ENCODE measurements at places on chromosomes 2 and 18.

DNA sequence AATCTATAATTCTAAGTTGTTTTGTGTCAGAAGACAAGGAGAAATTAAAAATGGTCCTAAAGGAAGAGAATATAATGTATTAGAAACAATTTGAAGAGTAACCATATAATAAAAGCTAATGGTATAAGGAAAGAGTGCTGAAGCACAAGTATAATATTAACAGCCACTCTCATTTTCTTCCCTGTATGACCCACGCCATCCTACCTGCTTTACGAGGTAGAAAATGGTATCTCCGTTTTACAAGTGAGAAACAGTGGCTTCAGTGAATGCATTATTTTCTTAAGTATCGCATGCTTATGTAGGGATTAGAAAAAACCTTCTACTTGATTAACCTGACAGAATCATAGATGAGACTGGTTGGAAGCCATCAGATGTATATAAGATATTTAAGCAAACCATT, 266.2 kb downstream of the CCDC102B start:
- no peak for DNase-seq

GRCh38 chr2:12376025-12376424, 340.7 kb upstream of the TRIB2 start:
- DNase-seq: no peak

DNA sequence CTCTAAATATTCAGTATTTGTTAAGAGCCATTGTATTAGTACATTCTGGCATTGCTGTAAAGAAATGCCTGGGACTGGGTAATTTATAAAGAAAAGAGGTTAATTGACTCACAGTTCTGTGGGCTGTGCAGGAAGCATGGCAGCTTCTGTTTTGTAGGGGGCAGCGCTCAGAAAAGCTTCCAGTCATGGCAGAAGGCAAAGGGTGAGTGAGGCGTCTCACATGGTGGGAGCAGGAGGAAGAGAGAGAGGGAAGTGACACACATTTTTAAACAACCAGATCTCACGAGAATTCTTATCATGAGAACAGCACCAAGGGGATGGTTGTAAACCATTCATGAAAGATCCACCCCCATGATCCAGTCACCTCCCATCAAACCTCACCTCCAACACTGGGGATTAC, 13.8 kb upstream of the CCDC102B start:
- DNase-seq: no peak

GRCh38 chr2:74379851-74380789, at the start of gene DCTN1:
Gene DCTN1 (minus strand): TSS chr2:74380311. CDS start chr2:74380037, 274 bp downstream.
- peak; percentile 66 for DNase-seq

DNA sequence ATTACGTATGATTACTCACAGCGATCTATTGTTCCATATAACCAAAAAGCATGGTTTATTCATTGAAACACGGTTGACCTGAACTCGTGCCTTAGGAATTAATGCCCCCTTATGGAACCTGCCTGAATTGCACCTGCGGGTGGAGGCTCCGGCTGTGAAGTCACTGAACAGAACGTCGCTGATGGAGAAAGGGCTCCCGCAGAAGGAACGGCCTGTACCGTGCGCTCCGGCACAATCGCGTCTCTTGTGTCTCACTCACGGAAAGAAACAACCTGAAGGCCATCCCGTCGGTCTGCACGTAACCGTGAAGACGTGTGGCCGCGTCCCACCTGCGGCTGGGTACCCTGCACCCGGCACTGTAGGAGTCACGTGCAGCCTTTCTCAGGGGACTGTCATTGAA, 133.1 kb downstream of the NFATC1 start:
- DNase-seq: peak; percentile 80

DNA sequence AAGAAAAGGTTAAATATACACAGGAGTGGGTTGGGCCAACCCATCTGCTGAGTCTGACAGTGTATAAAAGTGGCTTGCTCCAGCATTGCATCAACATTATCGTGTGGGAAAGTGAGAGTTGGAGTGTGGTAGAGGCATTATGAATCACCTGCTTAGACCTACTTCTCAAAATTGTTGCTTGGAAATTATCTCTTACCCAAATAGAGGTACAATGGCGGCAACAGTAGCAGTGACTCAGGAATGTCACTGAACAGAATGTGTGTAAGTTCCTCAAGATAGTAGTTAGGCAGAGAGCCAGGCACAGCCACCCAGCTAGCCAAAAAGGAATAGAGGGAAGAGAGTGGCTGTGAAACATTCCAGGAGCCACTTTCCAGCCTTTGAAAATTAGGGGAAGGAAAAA, 616.0 kb downstream of the NUP35 start:
- DNase-seq: no peak

GRCh38 chr2:108266218-108266617, 22.5 kb upstream of the SULT1C2 start:
- DNase-seq: no peak

DNA sequence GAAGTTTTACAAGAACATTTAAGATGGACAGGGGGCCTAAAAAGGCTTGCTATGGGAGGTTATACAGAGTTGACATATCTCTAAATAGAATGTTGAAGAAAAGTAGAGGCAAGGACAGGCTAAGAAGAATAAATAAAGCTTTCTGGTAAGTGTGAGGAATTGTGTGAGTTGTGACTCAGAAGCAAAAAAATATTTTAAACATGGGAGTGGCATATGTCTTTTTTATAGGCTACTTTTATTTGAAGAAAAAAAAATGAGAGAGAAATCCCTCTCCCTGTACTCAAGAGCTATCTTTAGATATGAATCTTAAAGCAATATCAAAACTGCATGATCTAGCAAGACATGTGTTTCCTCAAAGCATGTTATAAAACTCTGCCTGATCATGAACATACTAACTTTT, 41.1 kb downstream of the RAB3GAP1 start:
- no peak for DNase-seq

GRCh38 chr2:234905547-234906265, 46.1 kb upstream of the SH3BP4 start:
- peak; percentile 51 for DNase-seq

GRCh38 chr2:176733698-176734430, 464.6 kb downstream of the MTX2 start:
- no peak for DNase-seq

- no peak for DNase-seq
Measured at GRCh38 chr18:79685281-79685680, 5.7 kb downstream of the CTDP1 start.

GRCh38 chr2:129904532-129905446, 74.7 kb upstream of the RAB6C start:
- DNase-seq: no peak

GRCh38 chr2:103159018-103159417, 397.2 kb downstream of the TMEM182 start:
- no peak for DNase-seq

DNA sequence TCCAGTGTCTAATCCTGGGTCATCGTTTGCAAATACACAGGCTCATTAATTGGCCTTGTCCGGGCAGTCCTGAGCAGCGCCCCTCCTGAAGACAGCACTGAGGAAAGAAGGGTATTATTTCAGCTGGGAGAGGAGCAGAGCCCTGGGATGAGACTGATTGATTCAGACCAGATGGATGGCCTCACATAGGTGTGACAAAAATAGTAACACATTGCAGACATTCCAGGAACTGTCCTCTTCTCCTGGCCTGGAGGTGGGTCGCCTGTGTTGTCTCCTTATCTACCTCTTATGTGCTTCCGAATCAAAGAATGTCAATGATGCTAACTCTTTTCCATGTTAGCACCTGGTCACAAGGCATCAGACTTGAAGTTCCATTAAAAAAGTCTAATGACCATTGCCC, 45.9 kb downstream of the ZEB2 start:
- DNase-seq: no peak
